RPMI8226 (cell line): ENCODE measurements at places on chromosomes 3 and 15.
A peak's percentile ranks its signal among the peaks of the same experiment; 100 is the strongest.

DNA sequence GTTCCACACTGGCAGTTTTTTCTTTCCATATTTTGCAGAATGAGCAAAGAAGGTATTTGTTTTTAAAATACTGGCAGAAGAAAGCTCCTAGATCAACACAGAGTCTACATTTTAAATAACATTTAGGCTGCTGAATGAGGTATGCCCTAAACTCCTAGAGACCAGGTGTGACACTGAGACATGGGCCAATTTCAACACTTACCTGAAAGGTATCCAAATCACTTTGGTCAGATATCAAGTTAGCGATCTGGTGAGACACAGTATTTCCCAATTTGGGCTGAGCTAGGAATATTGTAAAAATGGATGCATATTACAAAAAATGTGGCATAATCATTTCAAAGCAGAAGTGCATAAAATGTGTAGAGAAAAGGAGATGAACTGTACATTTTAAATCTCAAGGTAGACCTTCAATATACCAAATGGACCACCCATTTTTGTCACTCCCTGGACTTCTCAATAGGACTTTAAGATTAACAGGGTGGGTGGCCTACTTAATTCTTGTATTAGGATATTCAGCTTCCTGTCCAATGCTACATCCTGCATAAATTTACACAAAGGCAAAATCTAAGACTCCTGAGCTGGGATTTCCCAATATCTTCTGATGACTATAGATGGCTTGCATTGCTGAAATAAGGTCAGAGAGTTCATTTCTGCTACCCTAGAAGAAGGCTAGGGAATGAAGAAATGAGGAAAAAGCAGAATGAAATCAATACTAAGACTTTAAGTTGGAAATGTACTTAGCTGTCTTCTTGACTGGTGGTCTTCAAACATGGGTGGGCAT lies 487.8 kb downstream of the FOXP1 start:
- no peak for DNase-seq

- DNase-seq = no peak
Observed at GRCh38 chr3:23450806-23451205, 247.7 kb downstream of the UBE2E2 start.

GRCh38 chr3:10547841-10548783 lies 42.7 kb upstream of the ATP2B2 start:
- DNase-seq = no peak

GRCh38 chr15:56957812-56958406 lies 39.5 kb downstream of the TCF12 start:
- no peak for DNase-seq

- DNase-seq = no peak
Observed at GRCh38 chr3:125443923-125444322, 68.8 kb upstream of the ZNF148 start.

GRCh38 chr3:153038779-153039178 lies 123.2 kb upstream of the RAP2B start:
- no peak for DNase-seq

DNA sequence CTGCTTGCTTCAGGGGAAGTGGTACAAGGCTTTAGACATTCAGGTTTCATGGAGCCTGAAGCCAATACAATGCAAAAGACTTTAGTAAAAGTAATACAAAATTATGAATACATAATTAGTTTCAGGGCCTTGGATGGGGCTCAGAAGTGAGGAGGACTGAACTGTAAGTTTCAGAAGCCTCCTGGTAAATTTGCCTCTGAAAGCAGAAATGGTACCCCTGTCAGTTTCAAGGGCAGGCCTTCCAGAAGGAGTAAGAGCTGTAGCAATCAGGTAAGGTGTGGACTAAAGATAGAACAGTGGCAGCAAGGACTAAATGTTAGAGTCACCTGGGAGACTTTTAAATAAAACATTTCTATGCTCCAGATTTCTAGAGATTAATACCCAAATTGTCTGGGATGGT lies 402.5 kb upstream of the GOLIM4 start:
- DNase-seq = peak; percentile 65

DNA sequence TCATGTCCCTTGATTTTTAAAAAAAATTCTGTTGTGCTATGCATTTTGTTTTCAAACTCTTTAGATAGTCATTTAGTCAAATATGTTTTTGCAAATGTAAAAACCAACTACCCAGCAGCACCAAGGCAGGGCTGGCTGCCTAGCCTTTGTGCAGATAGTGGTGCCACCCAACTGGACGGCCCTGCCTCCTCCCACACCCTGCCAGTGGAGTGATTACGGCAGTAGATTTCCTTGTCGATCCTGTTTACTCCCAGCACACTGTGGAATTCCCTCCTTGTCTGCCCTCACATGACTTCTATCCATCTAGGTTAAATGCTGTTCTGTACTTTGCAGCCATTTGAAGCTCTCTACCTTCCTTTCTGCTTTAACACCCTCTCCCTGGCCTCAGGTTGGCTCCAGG lies 79.4 kb upstream of the PLXNA1 start:
- no peak for DNase-seq

GRCh38 chr3:167493244-167493643 lies 19.4 kb upstream of the SERPINI2 start:
- DNase-seq = peak; percentile 18

- DNase-seq = no peak
Observed at GRCh38 chr3:159831466-159831865, 157.2 kb upstream of the IL12A start.

DNA sequence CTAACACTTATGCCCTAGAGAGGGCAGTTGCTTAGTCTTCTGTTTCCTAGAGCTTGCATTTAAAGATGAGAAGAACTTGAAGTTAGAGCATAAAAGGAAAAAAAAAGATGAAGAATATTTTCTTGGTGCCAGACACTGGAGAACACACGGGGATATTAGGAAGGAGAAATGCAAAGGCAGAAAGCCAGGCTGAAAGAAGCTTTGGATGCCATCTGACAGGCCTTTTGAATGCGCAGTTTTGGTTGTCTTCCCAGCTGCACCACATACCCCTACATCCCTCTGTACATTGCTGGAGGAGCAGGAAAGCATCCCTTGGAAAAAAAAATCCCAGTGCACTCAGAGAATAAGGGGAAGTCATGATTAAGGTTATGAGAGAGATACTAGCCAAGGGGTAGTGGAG lies 378.9 kb downstream of the GAP43 start:
- DNase-seq = no peak

DNA sequence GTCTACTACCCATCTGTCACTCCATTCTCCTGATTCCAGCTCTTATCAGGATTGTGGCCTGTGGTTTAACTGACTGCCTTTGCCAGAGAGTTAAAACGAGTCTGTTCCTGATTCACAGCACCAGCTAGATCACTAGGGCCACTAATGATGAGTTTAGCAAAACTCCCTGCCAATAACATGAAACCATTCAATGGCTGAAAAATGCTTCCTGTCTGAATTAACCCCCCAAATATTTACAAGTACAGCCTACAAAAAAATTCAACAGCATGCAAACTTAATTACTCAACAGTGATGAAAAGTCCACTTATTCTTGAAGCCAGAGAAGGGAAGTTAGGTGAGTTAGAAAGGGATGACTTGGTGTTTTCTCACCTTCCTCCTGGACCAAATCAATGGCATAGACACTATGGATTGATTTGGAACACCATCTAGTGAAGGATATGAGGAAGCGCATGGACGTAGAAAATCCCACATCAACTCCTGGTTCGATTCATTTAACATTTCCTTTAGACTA lies 141.4 kb downstream of the TGFBR2 start:
- no peak for DNase-seq

- DNase-seq = no peak
Observed at GRCh38 chr3:65398953-65399352, 639.8 kb downstream of the MAGI1 start.

DNA sequence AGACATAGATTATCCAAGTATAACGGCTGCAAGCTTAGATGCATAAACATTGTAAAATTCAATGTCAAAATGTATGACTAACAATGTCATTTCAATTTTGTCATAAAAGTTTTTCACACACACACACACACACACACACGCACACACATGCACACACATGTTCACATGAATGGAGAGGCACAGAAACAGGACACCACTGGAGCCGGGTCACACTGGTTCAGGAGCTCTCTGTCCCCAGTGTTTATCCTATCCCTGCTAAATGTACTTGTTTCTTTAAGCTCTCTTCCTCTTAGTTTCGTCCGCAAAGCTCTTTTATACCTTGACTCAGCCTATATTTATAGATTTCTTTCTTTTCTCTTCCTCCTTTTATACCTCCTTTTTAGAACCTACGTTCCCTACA lies 249.9 kb downstream of the CADPS start:
- no peak for DNase-seq
